GM20000 (cell line): ENCODE measurements at places on chromosomes 4 and X.

- DNase-seq = no peak
Observed at GRCh38 chrX:140092121-140092520, 126.8 kb upstream of the CXorf66 start.

DNA sequence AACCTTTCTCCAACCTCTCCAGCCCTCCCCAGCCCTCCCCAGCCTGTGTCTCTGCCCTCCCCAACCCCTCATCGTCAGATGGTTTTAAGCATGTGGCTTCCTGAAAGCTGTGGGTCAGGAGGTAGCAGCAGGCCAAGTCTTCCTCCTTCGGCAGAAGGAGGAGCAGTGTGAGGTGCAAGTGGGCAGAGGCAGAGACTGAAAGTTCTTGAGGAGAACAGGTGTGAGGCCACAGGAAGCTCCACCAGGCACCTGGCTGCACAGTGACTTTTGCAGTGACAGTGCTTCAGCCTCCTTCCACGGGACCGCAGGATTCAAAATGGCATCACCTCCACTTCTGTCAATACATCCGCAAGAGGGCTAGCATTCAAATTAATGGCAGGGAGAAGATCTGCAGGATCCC, 203.9 kb upstream of the LEF1 start:
- DNase-seq = no peak

- DNase-seq = no peak
Observed at GRCh38 chr4:71404049-71404448, 65.2 kb downstream of the SLC4A4 start.

- DNase-seq = peak; percentile 44
Observed at GRCh38 chr4:26175006-26175786, 145.6 kb upstream of the RBPJ start.

DNA sequence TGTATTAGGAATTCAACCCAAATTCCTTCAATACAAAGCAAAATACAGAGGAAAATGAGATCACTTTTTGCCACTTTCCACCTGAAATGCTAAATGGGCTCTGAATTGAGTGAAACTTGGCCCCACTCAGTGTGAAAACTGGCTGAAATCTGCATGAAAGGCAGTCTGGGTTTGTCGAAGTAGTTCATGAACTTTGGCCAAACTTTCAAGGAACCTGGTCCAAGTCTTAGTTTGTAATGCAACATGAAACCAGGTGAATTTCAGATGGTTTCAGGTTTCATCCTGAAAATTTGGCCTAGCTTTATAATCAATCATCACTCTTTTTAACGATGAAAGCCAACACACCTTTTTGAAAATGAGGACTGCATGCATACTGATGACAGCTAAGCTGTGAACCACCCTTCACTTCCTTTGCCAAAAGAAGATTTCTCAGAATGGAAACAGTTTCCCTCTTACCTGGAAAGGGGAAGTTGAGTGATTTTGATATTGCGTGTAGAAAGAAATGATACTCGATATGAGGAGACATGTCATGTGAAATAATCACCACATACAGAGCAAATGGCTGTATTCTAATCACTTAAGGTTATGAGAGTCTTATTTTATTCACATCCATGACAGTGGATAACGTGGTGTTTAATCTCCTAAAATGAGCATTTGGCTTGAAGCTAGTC, 209.9 kb upstream of the ETNPPL start:
- no peak for DNase-seq

DNA sequence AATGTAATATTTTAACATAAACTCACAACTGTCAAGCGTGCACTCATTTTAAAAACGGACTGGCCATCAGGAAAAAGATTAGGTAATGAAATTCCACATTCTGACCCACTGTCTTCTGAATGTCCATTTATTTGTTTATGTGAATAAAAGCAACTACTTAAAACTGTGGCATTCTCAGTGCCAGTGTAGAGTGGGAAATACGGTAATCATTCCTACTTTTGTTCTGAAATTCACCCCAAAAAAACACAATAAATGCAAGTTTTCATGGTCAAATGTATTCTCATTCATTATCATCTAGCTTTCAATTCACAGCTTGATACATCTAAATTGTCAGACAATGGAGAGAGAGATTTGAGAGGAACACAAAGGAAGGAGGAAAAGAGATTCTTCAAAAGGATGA, 260.9 kb downstream of the DCHS2 start:
- DNase-seq = no peak

- no peak for DNase-seq
Observed at GRCh38 chrX:48940404-48940955, 16.9 kb downstream of the OTUD5 start.

- no peak for DNase-seq
Observed at GRCh38 chr4:119598521-119598920, 30.1 kb downstream of the PDE5A start.

GRCh38 chr4:24763631-24764297, 31.6 kb upstream of the SOD3 start:
- DNase-seq = no peak

- DNase-seq = no peak
Observed at GRCh38 chrX:124651031-124651430, 304.7 kb downstream of the SH2D1A start.

- DNase-seq = no peak
Observed at GRCh38 chr4:94588896-94589693, 137.4 kb downstream of the PDLIM5 start.

DNA sequence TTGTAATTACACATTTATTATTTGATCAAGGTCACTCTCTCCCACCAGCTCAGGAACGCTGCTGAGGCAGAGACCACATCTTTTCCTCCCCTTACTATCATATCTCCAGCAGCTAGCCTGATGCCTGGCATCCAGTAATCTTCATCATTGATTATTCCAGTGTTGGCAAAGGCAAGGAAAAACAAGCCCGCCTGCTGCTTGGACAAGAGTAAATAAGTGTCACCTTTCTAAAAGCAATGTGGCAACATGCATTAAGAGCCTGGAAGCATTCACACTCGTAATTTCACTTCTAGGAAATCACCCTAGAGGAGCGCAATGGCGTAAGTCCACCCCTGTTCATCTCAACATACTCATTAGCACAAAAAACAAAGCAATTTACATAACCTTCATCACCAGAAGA, 54.8 kb downstream of the APLN start:
- DNase-seq = no peak

DNA sequence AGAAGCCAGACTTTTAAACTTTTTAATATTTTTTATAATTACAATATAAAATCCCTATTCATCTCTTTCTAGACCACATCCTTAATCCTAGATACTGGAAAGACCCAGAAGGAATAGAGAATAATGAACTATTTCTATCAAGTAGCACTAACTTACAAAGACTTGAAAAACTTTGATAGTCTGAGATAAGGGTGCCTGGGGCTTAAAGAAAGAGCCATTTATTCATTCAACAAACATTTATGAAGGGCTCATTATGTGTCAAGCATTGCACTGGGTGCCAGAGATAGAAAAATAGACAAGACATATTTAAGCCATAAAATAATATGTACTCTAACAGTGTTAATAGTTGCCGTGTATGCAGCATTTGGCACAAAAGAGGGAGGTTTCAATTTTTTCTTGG, 178.0 kb upstream of the EMCN start:
- DNase-seq = no peak

DNA sequence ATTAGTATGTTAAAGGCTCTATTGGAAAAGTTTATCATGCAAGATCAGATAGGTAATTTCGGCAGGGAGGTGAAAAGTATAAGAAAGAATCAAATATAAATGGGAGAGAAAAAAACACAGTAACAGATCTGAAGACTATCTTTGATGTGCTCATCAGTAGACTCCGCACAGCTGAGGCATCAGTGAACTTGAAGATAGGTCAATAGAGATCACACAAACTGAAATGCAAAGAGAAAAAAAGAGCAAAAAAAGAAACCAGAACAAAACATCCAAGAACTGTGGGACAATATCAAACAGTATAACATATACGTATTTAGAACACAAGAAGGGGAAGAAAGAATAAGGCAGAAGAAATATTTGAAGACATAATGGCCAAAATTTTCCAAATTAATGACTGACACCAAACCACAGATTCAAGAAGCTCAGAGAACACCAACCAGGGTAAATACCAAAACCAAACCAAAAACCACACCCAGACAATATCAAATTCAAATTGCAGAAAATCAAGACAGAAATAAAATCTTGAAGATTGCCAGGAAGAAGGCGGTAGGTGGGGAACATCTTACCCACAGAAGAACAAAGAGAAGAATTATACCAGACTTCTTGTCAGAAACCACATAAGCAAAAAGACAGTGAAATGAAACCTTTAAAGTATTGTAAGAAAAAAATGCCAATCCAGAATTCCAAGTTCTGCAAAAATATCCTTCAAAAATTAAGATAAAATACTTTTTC, 29.1 kb downstream of the PFKFB1 start:
- DNase-seq = no peak

- no peak for DNase-seq
Observed at GRCh38 chr4:4559596-4559995, 17.7 kb upstream of the STX18 start.

DNA sequence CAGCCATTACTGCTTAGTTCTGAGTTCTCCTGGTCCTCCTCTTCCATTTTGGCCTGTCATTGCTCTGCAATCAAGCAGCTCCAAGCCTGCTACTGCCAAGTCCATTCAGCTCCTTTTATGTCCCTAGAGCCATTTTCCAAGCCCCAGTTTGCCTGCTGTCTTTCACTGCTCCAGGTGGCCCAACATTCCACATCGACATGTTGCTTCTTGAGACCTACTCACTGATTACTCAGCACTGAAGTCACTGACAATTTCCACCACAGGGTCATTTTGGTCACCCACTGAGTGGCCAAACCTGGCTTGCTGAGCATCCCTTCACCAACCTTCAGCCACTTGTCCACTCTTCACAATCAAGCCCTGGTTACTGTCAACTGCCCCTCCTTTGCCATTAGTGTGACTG, 27.2 kb downstream of the LRIT3 start:
- DNase-seq = no peak

DNA sequence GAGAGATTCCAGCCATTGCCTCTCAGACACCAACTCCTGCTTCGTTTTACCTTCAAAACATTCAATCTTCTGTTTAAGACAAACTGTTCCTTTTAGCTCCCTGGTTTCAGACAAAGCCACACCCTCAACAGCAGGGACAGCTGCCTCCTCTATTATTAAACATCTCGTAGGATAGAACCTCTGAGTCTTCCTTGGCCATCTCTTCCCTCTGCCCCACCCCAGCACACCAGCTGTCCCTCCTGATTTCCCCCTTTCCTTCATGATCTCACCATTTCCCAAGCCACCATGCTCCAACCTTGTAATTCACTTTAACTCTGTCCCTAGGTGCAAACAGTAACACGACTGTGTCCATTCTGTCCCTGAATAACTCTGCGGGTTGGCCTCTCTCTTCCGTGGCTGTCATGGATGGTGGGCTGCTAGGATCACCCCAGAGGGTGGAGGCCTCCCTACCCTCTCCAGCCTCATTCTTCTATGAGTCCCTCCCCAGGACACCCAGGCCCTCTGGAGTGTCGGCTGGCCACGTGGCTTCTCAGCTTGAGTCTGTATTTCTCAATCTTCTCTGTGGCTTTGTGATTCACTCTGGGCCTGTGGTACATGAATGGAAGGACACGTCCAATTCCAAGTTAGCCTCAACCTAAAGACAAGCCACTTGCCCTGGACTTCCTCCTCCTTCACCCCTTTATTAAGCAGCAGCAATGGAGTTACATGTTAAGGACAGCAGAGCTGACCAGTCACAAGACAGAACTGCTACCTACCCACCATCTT, 349.9 kb downstream of the FBXW7 start:
- DNase-seq = no peak

GRCh38 chr4:36747277-36748129, 466.1 kb downstream of the DTHD1 start:
- no peak for DNase-seq

- no peak for DNase-seq
Observed at GRCh38 chr4:79682801-79683530, 274.9 kb upstream of the GK2 start.

- DNase-seq = peak; percentile 3
Observed at GRCh38 chr4:131091896-131092295, 1995.9 kb downstream of the C4orf33 start.

DNA sequence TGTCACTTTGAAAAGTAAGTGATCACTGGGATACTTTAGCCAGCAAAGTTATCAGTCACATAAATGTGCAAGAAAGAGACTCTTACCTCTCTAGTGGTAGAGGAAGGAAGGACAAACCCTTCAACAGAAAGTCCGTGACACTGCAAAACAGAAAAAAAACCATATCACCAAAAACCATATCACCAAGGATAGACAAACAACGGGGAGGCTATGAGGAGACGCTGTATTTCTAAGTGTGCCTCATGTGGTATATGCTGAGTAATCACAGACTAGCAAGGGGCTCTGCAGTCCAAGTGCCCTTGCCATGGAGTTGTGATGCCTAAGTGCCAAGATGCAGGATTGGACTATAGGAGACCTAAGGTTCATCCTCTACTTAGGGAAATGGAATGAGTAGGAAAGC, 11.5 kb upstream of the HDAC8 start:
- DNase-seq = no peak

GRCh38 chr4:105807496-105807895, 87.8 kb upstream of the NPNT start:
- no peak for DNase-seq

DNA sequence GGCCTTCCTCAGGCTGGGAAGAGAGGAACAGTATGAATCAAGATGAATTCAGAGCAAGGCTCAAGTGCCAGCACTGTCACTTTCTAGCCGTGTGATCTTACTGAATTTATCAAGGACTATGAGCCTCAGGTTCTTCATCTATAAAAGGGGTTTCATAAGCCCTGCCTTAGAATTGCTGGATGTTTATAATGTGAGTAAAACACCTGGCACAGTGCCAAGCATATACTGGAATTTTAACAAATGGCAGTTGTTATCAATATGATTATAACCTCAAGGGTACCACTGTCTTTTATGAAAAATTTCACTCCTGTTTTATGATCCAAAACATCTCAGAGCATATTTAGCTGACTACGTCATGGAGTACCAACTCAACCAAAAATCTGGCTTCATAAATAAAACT, 4.0 kb downstream of the MAGEC2 start:
- no peak for DNase-seq
